Inflammatory macrophage treated with lipopolysaccharide for 1 hour (primary cell): ENCODE measurements at places on chromosomes 7 and 10.

- DNase-seq: no peak
Observed at GRCh38 chr7:83476511-83477050, 172.4 kb downstream of the SEMA3E start.

- DNase-seq: no peak
Observed at GRCh38 chr7:21304808-21305375, 123.0 kb upstream of the SP4 start.

- DNase-seq: no peak
Observed at GRCh38 chr7:68682910-68683309, 915.4 kb upstream of the AUTS2 start.

DNA sequence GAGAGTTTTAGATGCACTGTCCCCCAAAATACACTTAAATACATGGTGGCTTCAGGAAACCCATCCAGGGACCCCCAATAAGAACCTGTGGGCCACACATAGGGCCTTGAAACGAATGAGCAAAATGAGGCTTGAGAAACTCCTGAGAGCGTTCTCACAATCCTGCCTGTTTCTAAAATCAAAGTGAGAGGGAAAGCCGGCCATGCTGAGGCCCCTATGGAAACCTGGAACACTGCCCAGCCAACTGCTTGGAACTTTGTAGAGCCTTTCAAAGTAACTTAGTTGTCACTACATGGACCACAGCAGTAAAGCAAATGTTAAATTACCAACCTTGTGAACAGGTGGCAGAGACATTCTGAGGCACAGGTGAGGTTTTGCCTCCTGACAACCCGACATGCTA, 13.4 kb downstream of the SGMS1 start:
- no peak for DNase-seq

GRCh38 chr7:82722946-82723345, 279.4 kb upstream of the CACNA2D1 start:
- DNase-seq: peak; percentile 4

DNA sequence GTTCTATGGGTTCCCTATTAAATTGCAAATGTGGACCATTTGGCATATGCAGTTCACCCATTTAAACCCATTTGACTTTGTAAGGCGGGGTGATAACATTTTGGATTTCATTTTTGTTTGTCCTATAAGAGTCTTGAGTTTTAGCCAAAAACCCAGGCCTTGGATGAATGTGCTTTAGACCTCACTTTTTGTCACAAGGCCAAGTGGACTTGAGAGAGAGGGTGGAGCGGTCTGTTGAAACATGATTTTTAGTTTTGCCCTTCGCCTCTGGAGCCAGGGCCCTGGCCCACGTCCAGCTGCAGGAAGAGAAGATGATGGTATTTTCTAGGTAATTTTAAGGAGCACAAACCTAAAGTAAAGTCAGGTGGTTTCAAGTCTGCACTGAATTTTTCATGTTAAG, 260.1 kb downstream of the SLC25A13 start:
- no peak for DNase-seq

GRCh38 chr7:7617550-7617949, 23.0 kb upstream of the UMAD1 start:
- no peak for DNase-seq

- DNase-seq: no peak
Observed at GRCh38 chr7:77284005-77284404, 84.4 kb upstream of the FGL2 start.

GRCh38 chr10:99369126-99369525, 40.0 kb downstream of the CNNM1 start:
- DNase-seq: no peak
